ENCODE measurements at places on chromosomes 16 and 17.
A peak's percentile ranks its signal among the peaks of the same experiment; 100 is the strongest.

DNA sequence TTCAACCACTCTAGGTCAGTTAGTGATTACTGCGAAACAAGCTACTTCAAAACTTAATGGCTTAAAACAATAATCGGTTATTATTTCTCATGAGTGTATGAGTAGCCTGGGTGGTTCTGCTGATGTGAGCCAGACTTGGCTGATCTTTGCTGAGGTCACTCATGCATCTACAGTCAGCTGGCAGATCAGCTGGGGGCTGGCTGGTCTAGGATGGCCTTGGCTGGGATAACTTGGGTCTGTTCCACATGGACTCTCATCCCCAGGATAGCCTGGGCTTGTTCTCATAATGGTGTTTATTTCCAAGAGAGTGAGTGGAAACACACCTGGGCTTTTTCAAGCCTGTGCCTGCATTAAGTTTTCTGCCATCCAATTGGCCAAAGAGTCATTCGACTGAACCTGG, 13.0 kb downstream of the CCDC182 start:
- H3K4me3 ChIP-seq: no peak overlapping the region
- no peak overlapping the region for H3K27ac ChIP-seq
- no peaks in the 10 kb centered on the region for H3K36me3 ChIP-seq
- H3K4me1 ChIP-seq: no peaks in the 10 kb centered on the region
- H3K27me3 ChIP-seq: peaks cover 83% of the 10 kb centered on the region

- DNase-seq: no peak
- no peak overlapping the region for H3K4me3 ChIP-seq
- H3K4me1 ChIP-seq: no peaks in the 10 kb centered on the region
- H3K36me3 ChIP-seq: no peaks in the 10 kb centered on the region
Observed at GRCh38 chr16:83160287-83161020, 533.7 kb downstream of the CDH13 start.

DNA sequence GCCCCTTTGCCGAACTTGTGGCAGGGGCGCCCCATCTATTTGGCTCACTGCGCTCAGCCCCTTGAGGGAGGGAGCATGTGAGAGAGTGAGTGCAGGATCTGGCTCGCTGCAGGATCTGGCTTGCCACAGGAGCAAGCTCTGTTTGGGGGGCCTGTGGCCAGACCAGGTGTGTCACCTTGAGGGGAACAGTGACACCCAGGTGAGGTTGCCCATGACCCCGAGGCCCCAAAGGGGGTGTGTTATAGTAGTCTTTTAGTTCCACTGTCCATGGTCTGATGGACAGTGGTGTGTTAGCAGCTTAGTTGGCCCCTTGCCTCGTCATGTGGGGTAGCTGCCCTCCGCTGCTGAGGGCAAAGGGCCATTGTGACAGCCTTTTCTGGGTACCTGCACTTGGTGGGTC, 41.6 kb downstream of the CCDC42 start:
- no peaks in the 10 kb centered on the region for H3K4me1 ChIP-seq
- H3K36me3 ChIP-seq: no peaks in the 10 kb centered on the region
- H3K4me3 ChIP-seq: no peak overlapping the region
- no peak overlapping the region for H3K27ac ChIP-seq
- no peak for DNase-seq

- DNase-seq: no peak
- no peaks in the 10 kb centered on the region for H3K4me1 ChIP-seq
- no peaks in the 10 kb centered on the region for H3K27me3 ChIP-seq
- 0 out of 2 replicates have a peak, but pooled peaks cover 13% of the 10 kb centered on the region for H3K36me3 ChIP-seq
- no peak overlapping the region for H3K27ac ChIP-seq
Observed at GRCh38 chr16:23527961-23528643, 17.8 kb upstream of the GGA2 start.

- H3K27me3 ChIP-seq: no peaks in the 10 kb centered on the region
- DNase-seq: peak; percentile 44
- peak overlapping the region; percentile 27 for H3K4me3 ChIP-seq
- no peaks in the 10 kb centered on the region for H3K36me3 ChIP-seq
- no peak overlapping the region for H3K27ac ChIP-seq
Observed at GRCh38 chr17:48457080-48457836, 27.2 kb upstream of the SKAP1 start.

DNA sequence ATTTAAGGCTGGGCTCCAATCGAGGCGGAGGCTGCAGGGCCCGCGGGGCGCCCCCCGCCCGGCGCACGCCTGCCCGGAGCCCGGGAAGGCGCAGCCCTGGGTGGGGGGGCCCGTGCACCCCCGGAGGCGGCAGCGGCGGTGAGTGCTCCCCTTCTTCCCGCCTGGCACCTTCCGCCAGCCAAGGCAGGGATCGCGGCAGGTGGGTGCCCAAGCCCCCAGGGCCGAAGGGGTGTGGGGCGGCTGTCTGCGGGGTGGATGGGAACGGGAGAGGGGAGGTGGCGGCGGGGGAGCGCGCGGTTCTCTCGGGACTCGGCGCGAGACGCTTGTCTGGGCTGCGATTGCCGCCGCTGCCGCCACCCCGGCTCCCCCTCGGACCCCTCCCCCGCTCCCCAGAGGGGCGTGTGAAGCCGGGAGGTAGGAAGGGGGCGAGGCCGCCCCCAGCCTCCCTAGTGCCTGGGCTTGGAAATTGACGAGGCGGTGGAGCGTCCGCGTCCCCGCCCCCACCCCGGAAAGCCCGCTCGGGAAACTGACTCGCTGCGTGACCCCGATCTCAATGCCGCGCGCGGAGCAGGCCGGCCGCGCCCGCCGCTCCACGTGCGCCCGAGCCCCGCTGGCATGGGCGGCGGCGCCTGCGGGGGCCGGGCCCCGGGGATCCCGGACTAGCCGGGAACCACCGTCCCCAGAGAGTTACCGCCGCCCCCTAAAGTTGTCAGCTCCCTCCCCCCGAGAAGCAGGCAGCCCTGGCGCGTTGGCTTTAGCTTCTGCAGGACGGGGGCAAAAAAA, 231.5 kb downstream of the MRTFB start:
- peaks cover 10% of the 10 kb centered on the region for H3K36me3 ChIP-seq
- no peaks in the 10 kb centered on the region for H3K27me3 ChIP-seq
- peaks cover 26% of the 10 kb centered on the region for H3K4me1 ChIP-seq
- H3K4me3 ChIP-seq: peak overlapping the region; percentile 96
- DNase-seq: no peak
- H3K27ac ChIP-seq: peak overlapping the region; percentile 99

DNA sequence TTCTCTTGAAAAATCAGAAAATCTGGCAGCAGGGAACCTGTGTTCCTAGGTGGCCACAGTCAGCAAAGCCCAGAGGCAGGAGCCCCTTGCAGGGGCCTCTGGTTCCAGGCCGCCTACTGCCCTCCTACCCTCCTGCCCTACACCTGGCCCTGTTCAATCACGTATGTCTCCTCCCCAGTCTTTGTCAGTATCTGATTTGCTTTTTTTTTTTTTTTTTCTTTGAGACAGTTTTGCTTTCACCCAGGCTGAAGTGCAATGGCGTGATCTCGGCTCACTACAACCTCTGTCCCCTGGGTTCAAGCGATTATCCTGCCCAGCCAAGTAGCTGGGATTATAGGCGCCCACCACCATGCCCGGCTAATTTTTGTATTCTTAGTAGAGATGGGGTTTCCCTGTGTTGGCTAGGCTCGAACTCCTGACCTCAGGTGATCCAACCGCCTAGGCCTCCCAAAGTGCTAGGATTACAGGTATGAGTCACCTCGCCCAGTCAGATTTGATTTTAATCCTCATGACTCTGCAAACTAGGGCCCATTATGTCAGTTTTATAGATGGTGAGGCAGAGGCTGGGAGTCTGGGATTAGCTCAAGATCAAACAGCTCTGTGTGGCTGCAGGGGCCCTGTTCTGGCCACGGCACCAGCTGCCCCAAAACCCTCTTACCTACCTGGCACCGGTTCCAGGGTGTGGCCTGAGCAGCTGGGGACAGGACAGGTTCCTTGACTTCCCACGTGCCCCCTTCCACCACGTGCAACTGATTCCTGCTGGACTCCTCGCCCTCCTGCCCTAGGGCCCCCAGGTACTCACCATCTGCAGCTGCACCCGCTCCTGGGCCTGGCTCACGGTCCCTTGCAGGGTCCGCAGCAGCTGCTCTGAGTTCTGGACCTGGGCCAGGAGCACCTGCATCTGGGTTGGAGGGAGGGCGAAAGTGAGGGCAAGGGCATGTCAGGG, 14.7 kb downstream of the RABEP2 start:
- DNase-seq: peak; percentile 59
- no peak overlapping the region for H3K4me3 ChIP-seq
- H3K4me1 ChIP-seq: peaks cover 15% of the 10 kb centered on the region
- peaks cover 7% of the 10 kb centered on the region for H3K36me3 ChIP-seq
- H3K27me3 ChIP-seq: no peaks in the 10 kb centered on the region

- H3K36me3 ChIP-seq: no peaks in the 10 kb centered on the region
- peaks cover 36% of the 10 kb centered on the region for H3K4me1 ChIP-seq
- H3K27ac ChIP-seq: peak overlapping the region; percentile 99
- DNase-seq: no peak
Observed at GRCh38 chr17:35064516-35065215, 1.2 kb upstream of the RFFL start.

DNA sequence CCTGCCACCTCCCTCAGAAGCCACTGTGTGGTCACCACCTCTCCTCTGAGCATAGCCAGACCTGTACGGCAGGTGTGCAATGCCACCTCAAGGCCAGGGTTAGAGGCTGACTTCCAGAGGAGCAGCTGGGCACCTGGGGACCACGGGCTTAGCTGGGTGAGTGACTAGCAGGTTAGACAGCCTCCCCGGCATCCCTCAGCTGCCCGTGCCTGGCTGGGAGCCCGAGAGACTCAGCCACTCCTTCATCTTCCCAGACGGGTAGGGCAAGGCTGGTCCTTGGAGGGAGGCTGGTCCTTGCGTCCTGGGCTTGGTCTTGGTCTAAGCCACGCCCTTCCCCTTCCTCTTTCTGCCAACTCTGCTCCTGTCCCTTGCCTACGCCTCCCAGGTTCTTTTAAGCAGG, 7.8 kb downstream of the CRHR1 start:
- H3K4me3 ChIP-seq: no peak overlapping the region
- peaks cover 100% of the 10 kb centered on the region for H3K27me3 ChIP-seq
- H3K4me1 ChIP-seq: no peaks in the 10 kb centered on the region
- no peak overlapping the region for H3K27ac ChIP-seq
- DNase-seq: peak; percentile 53

- no peaks in the 10 kb centered on the region for H3K36me3 ChIP-seq
- H3K4me3 ChIP-seq: no peak overlapping the region
- H3K27me3 ChIP-seq: no peaks in the 10 kb centered on the region
- no peak overlapping the region for H3K27ac ChIP-seq
- DNase-seq: no peak
Observed at GRCh38 chr17:30395398-30396022, 16.8 kb downstream of the CPD start.

- H3K27ac ChIP-seq: no peak overlapping the region
- no peaks in the 10 kb centered on the region for H3K36me3 ChIP-seq
- H3K4me3 ChIP-seq: no peak overlapping the region
- H3K4me1 ChIP-seq: no peaks in the 10 kb centered on the region
- no peak for DNase-seq
- H3K27me3 ChIP-seq: no peaks in the 10 kb centered on the region
Observed at GRCh38 chr16:12150600-12150999, 174.1 kb downstream of the SNX29 start.

DNA sequence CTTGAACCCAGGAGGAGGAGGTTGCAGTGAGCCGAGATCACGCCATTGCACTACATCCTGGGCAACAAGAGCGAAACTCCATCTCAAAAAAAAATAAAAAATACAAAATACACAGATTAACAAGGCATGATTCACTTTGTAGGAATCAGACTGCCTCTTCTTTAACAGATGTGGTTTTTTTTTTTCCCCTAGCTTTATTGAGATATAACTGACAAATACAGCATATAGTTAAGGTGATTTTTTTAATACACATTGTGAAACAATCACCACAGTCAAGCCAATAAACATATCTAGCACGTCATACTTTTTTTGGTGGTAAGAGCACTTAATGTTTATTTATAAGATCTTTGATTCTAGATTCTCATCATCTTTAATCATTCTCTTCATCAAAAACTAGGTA, 87.8 kb downstream of the SPAG9 start:
- no peaks in the 10 kb centered on the region for H3K36me3 ChIP-seq
- no peak overlapping the region for H3K27ac ChIP-seq
- no peak overlapping the region for H3K4me3 ChIP-seq
- H3K4me1 ChIP-seq: no peaks in the 10 kb centered on the region

DNA sequence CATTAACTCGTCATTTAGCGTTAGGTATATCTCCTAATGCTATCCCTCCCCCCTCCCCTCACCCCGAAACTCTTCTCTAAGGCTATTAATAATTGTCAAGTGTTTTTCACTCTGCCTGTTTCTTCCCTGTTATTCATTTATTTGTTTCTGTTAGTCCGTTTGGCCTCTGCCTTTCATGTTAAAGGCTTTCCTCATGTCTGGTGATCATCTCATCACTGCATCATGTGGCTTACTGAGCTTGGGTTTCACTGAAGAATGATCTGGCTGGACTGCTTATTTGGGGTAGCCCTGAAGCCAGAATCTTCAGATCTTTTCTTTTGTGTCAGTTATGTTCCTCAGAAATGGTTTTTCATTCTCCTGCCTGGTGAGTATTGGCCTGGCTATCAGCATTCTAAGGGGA, 9.5 kb downstream of the UTP4 start:
- H3K4me3 ChIP-seq: no peak overlapping the region
- H3K27ac ChIP-seq: no peak overlapping the region
- H3K4me1 ChIP-seq: no peaks in the 10 kb centered on the region
- H3K27me3 ChIP-seq: no peaks in the 10 kb centered on the region
- DNase-seq: no peak

GRCh38 chr16:86577314-86577971, 906 bp upstream of the FOXL1 start:
- H3K36me3 ChIP-seq: no peaks in the 10 kb centered on the region
- no peak overlapping the region for H3K27ac ChIP-seq
- H3K4me1 ChIP-seq: no peaks in the 10 kb centered on the region
- H3K4me3 ChIP-seq: no peak overlapping the region
- no peak for DNase-seq

GRCh38 chr16:56355221-56355620, 70.1 kb downstream of the AMFR start:
- H3K27ac ChIP-seq: no peak overlapping the region
- peaks cover 37% of the 10 kb centered on the region for H3K4me1 ChIP-seq
- H3K27me3 ChIP-seq: no peaks in the 10 kb centered on the region
- no peaks in the 10 kb centered on the region for H3K36me3 ChIP-seq
- no peak overlapping the region for H3K4me3 ChIP-seq

DNA sequence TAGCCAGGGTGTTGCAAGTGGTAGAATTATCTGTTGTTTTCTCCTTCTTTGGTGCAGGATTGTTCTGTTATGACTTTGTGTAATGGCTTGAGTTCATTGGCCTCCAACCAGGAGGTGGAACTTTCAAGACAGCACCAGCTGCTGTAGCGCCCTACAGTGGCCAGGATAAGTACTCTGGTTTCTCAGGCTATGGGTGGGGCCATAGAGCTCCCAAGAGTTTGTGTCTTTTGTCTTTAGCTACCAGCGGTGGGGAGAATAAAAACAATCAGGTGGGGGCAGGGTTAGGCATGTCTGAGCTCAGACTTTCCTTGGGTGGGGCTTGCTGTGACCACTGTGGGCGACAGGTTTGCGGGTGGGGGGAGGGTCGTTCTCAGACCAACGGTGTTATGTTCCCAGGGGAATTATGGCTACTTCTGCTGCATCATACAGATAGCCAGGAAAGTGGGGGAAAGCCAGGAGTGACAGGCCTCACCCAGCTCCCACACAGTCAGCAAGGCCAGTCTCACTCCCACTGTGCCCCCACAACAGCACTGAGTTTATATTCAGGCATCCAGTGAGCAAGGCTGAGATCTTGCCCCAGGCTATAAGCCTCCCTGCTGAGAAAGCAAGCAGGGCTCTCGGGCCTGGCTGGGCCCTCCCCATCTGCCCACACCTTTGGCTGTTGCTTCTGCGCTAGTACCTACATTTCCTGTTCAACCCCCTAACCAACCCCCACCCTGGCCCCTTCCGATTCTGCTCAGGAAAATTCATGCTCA, 15.4 kb downstream of the ABCA10 start:
- H3K27me3 ChIP-seq: no peaks in the 10 kb centered on the region
- no peaks in the 10 kb centered on the region for H3K36me3 ChIP-seq
- H3K4me1 ChIP-seq: no peaks in the 10 kb centered on the region
- no peak overlapping the region for H3K4me3 ChIP-seq
- DNase-seq: no peak

Data from PC-9 (cell line).